NCI-H774 (cell line): ENCODE measurements at places on chromosomes 11 and 22.
A peak's percentile ranks its signal among the peaks of the same experiment; 100 is the strongest.

- DNase-seq: no peak
Observed at GRCh38 chr11:9267680-9268079, 2.5 kb upstream of the DENND5A start.

- no peak for DNase-seq
Observed at GRCh38 chr11:14327116-14327515, 31.9 kb downstream of the RRAS2 start.

GRCh38 chr11:10267821-10268220, 26.2 kb downstream of the SBF2 start:
- DNase-seq: no peak

GRCh38 chr11:63670433-63671321, 499 bp downstream of the ATL3 start:
- peak; percentile 37 for DNase-seq

GRCh38 chr11:113168354-113169342, 145.7 kb upstream of the TTC12 start:
- peak; percentile 37 for DNase-seq

GRCh38 chr11:77309401-77310085, 8.1 kb upstream of the GDPD4 start:
- no peak for DNase-seq

DNA sequence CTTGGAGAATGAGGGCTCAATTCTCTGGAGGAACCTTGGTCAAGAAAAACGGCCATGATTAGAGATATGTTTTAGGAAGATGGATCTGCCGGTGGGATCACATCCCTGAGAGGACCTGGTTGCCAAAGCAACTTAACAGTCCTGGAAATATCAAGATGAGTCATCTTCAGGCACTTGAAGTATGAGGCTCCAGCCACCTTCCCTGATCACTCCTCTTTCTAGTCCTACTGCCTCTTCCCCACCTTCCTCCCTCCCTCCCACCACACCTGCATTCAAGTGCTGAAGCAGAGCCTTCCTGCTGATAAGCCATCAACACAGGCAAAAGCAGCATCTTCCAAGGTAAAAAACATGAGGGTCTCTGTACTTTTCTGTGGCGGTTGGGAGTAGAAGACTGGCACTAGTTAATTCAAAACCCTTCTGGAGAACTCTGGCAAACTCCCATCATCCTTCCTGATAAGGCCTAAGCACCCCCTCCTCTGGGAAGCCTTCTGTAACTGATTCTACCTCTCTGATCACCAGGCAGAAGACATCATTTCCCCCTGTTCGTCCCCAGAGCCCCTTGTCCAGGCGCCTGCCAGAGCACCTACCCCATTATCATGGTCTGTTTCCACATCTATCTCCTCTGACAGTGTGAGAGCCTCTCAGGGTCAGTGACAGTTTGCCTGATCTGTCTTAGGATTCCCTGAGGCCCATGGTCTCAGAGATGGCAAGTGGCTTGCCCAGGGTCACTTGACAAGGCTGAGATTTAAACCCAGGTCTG, 79.8 kb downstream of the CLPB start:
- DNase-seq: no peak

DNA sequence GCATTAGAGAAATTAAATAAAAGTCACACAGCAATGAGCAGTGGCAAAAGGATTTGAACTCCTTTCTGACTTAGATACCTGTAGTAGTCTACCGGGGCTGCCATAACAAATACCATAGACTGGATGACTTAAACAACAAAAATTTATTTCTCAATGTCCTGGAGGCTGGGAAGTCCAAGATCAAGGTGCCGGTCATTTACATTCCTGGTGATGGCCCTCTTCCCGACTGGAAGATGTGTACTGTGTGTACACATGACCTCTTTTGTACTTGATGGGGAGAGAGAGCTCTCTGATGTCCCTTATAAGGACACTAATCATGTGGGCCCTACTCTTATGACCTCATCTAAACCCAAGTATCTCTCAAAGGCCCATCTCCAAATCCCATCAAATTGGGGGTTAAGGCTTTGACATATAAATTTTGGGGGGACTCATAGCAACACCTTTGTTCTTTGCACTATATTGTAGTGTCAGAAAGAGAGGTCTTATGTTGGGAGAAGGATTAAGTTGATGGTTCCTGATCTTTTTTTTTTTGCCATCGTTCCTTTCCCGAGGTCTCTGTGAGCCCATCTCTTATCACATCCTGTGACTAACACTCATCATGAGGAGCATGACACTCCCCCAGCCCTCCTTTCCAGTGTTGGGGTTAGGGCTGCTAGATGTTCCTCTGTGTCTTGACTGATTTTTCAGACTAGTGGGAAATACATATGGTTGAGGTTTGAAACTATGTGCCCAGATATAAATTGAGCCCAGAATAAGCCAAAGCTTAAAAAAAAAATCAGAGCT, 104.3 kb downstream of the TRAF6 start:
- DNase-seq: no peak

DNA sequence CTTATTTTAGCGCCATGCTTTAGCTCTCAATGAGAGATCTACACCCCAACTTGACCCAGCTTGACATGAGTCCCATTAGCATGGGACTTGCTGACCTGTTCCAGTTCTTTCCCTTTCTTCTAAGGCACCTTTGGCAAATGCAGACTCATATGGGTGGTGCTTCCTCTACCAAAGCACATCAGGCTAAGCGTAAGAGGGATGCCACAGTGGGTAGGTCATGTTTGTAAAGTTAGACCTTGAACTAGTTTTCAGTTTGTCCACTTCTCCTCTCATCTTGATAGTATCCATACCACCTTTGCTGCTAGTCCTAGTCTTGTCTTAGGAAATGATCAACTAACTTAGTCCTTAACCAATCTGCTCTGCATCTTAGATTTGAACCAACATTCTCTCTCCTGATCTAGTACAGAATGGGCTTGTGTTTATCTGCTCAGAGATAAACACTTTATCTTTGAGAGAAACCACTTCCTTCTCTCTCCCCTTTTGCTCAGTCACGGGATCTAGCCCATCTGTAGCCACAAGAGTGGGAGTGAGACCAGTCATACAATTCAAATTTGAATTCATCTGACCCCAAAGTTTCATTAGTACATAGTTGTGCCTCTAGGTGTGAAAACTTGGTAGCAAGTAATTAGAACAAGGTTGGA, 72.1 kb upstream of the CD44 start:
- no peak for DNase-seq

GRCh38 chr11:36399745-36400144, 103.7 kb downstream of the PRR5L start:
- no peak for DNase-seq

DNA sequence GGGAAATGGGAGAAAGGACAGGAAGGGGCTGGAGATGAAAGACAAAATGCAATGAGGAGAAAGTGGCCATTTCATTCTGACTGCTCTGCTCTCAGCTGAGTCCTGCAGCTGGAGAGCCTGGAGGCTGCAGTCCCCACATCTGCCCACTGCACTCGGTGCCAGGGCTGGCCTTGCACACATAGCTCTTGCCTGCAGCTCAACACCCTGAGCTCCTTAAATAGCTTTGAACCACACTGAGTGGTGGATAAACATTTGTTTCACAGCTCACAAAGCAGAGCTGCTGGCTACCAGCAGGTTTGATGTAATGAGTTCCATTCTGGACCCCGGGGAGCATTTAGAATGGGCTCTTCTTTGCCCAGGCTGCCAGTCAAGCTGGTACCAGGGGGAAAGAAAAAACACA, 426.1 kb upstream of the CADM1 start:
- peak; percentile 31 for DNase-seq

DNA sequence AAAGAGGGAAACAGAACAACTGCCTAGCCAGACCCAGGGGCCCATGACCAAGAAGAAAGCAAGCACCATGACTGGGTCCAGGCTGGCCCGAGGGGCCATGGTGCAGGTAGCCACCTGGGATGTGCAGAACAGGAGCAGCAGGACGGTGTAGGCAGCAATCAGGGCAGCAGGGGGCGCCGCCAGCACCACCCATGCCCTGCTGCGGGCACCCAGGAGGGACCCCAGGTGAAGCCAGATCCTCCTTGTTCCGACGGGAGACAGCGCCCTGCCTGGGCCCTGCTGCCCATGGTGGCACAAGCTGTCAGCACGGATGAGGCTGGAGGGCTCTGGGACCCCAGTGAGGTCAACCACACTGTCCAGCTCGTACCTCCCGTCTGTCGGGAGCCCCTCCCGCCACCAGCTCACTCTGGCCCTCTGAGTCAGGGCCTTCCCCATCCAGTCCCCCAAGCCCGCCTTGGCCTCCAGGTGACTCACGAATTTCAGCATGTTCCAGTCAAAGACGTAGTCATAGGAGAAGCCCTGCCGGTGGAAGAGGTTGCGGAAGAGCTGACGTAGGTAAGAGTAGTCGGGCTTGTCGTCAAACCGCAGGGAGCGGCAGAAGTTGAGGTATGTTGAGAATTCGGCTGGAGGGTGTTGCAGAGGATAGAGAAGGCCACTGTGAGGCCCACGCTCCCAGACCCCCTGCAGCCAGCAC, 18.8 kb downstream of the CSNK1E start:
- no peak for DNase-seq

GRCh38 chr11:79834015-79834414, 393.2 kb upstream of the TENM4 start:
- DNase-seq: no peak

DNA sequence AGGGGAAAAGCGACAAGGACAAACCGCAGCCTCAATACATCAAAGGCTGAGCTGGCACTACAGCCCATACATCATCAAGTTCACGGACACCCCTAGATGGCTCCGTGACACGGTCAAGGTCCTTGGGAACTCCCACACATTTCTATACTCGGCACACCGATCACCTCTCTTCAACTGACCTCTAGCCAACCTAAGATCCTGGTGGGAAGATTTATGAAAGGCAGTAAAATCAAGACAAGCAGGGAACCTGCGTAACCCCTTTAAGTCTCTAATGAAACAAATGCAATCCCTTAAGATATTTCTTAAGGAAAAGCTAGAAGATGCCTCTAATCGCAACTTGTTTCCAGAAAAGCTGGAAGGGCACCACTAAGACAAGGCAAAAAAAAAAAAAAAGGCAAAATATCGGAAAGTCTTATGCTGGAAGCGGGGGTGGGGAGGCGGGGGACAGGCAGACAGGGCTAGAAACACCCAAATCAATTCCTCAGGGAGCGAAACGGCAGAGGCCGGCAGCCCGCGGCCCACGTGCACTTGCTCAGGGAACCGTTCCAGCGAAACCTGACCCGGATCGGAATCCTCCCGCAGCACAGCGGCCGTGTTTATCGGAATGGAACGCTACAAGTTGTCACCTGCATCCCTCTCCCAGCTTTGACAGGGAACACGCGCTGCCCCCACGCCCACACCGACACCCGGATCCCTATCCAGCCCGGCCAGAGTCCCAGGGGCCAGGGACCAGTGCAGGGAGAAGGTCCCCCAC, 1.4 kb downstream of the ARHGAP20 start:
- DNase-seq: peak; percentile 18

- DNase-seq: no peak
Observed at GRCh38 chr22:39254789-39255298, 10.1 kb upstream of the PDGFB start.

DNA sequence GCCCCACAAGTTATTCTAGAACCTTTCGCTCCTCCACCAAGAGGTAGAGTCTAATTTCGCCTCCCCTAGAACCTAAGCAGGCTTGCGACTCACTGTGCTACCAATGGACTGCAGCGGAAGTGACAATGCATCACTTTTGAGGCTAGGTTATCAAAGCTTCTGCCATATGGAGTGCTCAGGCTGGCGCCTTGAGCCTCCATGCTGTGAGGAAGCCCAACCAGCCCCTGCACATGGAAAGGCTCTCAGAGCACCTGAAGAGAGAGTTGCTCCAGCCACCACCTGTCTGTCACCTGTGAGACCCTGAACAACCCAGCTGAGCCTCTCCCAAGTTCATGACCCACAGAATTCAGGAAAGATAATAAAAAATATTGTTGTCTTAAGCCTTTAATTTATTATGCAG, 29.3 kb upstream of the CBX7 start:
- DNase-seq: no peak

GRCh38 chr22:22713416-22713815, 69.0 kb downstream of the GGTLC2 start:
- DNase-seq: no peak

DNA sequence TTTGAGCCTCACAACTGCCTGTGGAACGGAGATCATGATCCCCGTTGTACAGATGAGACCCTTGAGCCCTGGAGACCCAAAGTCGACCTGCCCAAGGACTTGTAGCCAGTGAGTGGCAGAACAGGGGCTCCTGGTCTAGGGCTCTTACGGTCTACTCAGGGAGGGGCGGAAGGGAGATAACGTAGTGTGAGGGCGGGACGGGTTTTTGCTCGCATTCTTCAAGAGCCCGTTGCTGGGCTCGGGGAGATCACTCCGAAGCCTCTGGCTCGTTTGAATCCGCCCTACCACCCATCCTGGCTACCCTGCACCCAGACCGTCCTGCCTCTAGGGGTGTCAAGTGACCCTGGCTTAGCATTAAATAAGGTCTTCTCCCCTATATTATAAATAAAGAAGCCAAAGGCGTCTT, 639 bp downstream of the CRY2 start:
- no peak for DNase-seq

DNA sequence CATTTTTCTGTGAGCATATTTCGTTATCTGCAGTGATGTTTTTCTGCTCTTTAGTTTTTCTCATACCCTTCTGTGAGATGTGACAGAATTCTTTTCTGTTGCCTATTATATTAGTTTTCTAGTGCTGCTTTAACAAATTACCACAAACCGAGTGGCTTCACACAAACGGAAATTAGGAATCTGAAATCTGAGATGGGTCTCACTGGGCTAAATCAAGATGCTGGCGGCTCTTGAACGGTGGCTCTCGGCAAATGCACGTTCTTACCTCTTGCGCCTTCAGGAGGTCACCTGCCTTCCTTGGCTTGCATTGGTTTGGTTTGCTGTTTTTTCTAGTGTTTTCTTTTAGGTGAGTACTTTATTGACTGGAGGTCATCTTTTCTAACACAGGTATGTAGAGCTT, 13.0 kb downstream of the ZBED4 start:
- no peak for DNase-seq

- DNase-seq: no peak
Observed at GRCh38 chr11:125975634-125976033, 29.8 kb downstream of the VSIG10L2 start.

DNA sequence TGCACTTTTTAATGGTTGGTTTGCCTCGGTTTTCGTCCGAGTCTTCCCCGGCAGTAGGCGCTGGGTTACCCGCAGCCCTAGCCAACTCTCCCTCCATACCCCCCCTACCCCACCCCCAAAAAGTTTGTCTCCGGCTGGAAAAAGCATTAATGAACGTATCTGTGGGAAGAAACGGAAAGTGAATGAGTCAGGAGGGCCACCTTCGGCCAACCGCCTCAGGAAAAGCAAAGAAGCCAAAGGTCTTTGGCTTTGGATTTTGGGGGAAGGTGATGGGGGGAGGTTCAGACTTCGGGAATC, 508 bp upstream of the FLI1 start:
- DNase-seq: no peak
